ENCODE measurements at places on chromosomes 12 and 14.

- no peak for DNase-seq
These were observed 163.0 kb upstream of the TMCC3 start for GRCh38 chr12:94813314-94813713.

GRCh38 chr12:31297572-31298514 is 28.1 kb downstream of the SINHCAF start:
- DNase-seq, result no peak

- no peak for DNase-seq
These were observed 21.7 kb upstream of the GPATCH2L start for GRCh38 chr14:76129851-76130576.

DNA sequence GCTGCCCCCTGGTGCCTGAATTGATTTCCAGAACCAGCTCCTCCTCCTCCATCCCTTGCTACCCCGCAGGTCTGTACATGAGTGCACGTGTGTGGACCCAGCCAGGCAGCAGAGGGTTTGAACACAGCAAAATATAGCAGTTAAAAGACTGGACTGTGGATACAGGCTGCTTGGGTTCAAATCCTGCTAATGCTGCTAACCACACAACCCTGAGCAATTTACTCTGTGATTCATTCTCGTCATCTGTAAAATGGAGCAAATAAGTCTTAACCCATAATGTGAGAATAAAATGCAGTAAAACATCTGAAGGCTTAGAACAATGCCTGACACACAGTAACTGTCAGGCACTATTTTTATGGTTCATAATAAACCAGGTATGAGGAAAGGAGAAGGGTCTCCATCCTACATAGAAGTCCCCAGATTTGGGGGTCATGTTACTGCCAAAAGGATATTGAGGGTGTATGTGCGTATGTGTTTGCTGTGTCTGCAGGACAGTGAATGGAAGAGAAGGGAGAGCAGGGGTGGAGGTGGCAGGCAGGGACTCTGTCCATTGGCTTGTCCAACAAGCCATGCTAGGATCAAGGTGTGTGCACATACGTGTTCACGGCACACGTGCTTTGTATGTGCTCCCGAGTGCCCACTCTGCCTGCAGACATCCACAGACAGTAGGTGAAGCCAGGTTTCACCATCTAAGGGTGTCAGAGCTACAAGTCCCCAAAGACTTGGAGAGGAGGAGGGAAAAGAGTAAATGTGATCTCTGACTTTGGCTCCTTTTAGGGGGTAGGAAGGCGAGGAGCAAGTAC is 1.5 kb upstream of the STAT6 start:
- DNase-seq, result no peak

GRCh38 chr14:91888641-91889476 is 21.5 kb upstream of the TC2N start:
- DNase-seq, result no peak

DNA sequence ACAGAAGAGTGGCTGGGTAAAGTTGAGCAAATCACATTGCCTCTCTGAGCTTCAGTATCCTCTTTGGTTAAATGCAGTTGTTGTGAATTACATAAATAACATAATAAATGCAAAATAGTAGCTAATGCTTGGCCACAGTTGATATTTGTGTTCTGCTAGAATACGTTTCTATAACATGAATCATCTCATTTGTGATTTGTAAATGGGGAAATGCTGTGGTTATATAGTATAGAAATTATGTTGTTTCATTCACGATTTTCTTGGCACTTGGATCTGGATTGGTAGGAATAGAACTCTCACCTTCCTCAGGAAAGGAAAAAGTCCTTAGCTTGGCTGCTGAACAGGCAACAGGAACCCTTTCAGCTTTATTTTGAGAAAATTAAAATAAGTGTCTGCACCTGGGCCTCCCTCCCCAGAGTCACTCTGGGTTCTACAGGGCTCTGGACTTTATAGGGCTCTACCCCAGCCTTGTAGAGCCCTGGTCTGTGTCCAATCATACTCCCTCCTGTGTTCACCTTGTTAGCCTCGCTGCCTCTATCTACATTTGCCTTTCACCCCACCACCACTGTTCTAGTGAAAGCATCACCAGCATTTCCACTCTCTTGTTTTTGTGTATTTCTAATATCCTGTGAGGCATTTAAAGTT is 107.7 kb upstream of the BCAT1 start:
- no peak for DNase-seq

GRCh38 chr12:26713885-26714383 is 119.1 kb downstream of the ITPR2 start:
- DNase-seq, result no peak

- no peak for DNase-seq
These were observed 569.9 kb downstream of the TMTC2 start for GRCh38 chr12:83256562-83256961.

DNA sequence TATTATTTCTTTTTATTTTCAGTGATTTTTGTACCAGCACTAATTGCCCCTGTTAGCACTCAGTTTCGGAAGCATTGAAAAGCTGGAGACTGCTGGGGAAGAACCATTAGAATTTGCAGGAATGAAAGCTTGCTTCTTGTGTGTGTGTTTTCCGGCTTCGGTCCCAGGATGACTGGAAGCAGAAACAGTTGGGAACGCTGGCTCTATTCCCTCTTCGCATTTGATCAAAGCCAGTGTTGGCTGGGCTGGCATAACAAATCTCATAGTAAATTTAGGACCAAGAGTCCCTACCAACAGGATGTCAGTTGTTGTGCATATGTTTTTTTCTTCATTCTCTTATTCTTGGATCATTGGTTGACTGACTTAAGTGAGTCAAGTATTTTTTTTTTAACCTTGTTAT is 53.6 kb upstream of the TRAF3 start:
- no peak for DNase-seq

DNA sequence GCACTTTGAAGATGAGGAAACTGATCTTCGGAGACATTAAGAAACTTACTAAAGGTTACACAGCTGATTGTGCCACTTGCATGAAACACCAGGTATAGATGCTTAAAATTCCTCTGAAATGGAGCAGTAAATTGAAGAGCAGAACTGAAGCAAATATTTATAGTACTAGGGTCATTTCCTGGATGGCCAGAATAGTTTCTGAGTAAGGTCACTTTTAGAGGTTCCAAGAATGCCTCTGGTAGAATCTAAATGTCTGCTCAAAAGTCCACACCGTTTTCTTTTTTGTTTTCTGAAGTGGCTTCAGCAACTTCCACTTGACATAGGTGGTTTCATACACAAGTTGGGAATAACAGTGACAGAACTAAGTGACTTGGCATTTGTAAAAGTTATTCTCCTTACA is 19.4 kb downstream of the TPH2 start:
- DNase-seq, result no peak

GRCh38 chr14:97218691-97219430 is 421.7 kb downstream of the VRK1 start:
- DNase-seq, result no peak

GRCh38 chr14:20556500-20557211 is 4.2 kb downstream of the RNASE9 start:
- no peak for DNase-seq

DNA sequence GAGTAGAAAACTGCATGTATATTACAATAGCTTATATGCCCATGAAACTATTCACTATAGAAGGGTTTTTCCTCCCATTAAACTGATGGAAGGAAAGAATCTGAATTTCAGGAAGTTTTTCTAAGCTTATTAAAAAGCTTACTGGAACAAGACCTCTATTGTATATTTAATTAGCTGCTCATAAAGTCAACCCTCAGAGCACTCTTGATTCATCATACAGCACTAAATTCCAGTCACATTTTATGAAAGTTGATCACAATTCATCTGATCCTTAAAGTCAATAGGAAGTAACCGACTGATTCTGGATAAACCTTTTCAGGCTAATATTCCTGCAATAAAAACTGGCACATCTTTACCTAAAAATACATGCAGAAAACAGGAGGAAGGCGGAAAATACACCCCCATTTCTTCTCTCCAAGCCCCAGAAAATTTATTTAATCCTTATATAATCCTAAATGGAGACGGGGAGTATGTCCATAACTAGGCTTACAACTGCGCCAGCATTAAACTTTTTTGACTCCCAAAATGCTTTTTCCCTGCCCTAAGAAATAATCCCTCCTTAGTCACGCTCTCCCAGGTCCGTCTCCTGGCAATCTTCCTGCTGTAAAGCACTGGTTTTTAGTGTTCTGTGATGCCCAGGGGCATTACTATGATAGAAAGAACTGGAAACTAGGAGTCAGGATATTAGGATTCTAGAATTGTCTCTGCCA is 35.3 kb downstream of the DICER1 start:
- DNase-seq, result no peak

DNA sequence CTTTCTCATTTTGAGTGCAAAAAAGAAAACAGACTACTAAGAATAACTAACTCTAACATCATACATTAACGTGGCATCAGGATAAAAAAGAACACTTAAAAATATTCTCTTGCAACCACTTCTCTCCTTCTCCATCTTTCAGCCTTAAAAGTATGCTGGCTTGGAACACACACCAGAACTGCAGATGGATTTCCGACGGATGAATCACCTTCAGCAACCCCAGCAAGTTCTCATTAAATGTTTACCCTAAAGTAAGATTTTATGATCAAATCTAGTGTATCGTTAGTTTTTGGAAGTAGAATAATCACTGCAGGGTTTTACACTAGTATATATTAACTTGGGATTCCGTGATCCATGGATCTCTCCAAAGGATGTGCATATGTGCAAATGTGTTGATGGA is 1.2 kb downstream of the NEK9 start:
- no peak for DNase-seq

GRCh38 chr12:50536831-50537537 is 32.2 kb downstream of the DIP2B start:
- no peak for DNase-seq

DNA sequence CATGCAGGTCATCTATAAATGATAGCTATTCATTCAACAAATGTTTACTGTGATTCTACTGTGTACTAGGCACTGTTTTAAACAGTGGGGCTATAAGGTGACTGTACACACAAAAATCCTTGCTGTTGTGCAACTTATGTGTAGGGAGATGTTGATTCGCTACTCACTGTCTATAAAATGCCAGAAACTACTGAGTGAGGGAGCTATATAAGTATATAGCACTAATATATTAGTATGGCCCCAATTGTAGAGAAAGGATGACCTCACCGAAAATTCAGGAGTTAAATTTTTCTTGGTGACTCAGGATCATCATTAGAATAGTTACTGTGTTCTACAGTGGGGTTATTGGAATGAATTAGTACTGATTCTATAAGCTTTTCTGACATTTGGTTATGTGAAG is 117.4 kb downstream of the TGFB3 start:
- DNase-seq, result no peak

- DNase-seq, result no peak
These were observed 73.9 kb downstream of the TGFB3 start for GRCh38 chr14:75907756-75908359.

DNA sequence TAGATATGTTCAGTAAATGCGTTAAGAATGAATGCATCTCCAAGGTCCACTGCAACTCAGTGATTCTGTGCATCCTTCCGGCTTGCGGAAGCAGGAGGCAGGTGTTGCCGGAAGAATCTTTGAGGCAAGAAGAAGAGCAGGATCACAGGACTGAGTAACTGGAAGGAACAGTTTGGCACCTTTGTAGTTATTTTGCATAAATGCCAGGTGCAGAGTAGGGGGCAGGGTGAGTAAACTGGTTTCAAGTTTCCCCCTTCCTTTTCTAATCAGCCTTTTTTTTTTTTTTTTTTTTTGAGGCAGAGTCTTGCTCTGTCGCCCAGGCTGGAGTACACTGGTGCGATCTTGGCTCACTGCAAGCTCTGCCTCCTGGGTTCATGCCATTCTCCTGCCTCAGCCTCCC is 22.3 kb downstream of the DYRK4 start:
- no peak for DNase-seq
